ENCODE measurements at places on chromosomes 6 and 20.

DNA sequence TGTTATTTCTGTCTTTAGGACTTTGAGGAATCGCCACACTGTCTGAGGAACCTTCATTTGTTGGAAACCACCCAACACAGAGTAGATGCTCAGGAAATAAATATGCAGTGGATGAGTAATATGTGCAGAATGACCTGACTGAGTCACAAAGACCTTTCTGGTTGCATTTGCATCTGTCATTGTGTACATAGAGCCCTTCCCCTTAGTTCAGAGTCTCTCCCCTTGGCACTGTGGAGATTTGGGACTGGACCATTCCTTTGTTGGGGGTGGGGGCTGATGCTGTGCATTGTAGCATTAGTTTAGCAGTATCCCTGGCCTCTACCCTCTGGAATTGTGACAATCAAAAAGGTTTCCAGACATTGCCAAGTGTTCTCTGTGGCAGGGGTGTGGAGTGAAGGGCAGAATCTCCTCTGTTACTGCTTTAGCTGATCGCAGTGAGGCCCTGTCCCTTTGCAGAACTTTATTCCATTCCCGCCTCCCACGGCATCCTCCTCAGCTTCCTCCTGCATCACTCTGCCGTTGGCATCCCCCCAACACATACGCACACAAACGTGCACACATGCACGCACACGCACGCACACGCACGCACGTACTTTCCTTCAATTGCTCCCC lies 64.5 kb downstream of the EYA2 start:
- no peak for DNase-seq

DNA sequence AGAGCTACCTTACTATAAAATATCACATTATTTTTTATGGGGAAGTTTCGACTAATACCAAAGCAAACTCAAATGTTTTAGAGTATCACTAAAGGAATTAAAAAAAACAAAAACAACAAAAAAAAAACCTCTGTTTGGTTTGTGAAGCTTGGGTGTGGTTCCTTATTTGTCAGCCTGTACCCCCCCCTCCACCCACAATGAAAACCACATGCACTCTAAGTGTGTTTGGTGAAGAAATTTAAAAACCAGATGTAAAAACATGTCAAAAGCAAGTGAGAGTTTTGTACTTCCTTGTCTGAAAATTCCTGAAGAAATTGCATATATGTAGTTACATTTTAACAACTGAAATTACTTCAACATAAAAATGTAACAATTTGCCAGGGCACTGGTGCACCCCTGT lies 3.1 kb downstream of the STK38 start:
- DNase-seq = peak; percentile 40

- no peak for DNase-seq
Measured at GRCh38 chr6:137894779-137895385, 27.8 kb downstream of the TNFAIP3 start.

GRCh38 chr6:138765896-138766655 lies 7.5 kb upstream of the CCDC28A start:
- DNase-seq = peak; percentile 69

DNA sequence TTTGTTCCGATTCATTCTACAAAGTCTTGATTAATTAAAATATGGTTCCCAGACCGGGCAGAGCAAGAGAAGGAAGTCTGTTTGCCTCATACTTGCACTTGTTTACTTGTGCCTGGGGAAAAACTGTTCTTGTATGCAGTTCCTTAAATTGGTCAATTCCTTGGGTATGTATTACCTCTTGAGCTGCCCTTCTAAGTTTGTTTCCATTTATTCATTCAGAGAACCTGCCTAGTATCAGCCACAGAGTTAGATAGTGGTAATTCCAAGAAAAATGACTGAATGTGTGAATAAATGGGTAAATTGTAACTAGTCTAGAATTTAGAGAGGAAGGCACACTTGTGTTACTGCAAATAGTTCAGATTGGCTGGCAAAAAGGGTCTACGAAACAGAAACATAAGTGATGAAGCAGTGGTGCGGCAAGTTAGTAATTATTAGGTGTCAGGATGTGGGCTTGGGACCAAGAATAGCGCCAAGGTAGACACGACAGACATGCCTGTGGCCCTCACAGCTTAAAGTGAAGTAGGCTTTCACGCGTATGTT lies 525 bp upstream of the MAK start:
- DNase-seq = no peak

DNA sequence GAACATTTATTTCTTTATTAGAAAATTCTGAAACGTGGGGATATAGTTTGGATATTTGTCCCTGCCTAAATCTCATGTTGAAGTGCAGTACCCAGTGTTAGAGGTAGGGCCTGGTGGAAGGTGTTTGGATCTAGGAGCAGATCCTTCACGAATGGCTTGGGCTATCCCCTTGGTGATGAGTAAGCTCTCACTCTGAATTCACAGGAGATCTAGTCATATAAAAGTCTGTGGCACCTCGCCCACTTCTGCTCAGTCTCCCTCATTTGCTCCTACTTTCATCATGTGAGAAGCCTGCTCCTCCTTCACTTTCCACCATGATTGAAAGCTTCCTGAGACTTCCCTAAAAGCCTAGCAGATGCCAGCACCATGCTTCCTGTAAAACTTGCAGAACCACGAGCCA lies 96.8 kb upstream of the GJE1 start:
- no peak for DNase-seq

GRCh38 chr6:69835414-69836179 lies 30.8 kb upstream of the COL19A1 start:
- DNase-seq = peak; percentile 84

DNA sequence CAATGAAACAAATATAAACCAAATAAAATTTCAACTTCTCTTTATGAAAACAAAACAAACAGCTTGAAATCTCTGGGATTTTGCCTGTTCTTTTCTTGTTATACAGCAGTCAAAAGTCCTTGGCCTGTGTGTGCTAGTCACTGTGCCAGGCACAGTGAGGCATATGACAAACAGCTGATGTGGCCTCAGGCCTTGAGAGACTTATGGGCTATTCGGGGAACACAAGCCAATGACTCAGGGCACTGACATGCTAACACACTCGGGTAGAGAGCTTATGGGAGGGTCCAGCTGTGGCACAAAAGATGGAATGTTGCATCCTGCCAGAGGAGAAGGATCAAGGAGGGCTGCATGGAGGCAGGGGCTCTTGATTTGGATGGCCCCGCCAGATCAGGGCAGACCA lies 95.4 kb upstream of the NKX2-2 start:
- DNase-seq = no peak

- no peak for DNase-seq
Measured at GRCh38 chr6:27081931-27082330, 165.6 kb upstream of the PRSS16 start.

DNA sequence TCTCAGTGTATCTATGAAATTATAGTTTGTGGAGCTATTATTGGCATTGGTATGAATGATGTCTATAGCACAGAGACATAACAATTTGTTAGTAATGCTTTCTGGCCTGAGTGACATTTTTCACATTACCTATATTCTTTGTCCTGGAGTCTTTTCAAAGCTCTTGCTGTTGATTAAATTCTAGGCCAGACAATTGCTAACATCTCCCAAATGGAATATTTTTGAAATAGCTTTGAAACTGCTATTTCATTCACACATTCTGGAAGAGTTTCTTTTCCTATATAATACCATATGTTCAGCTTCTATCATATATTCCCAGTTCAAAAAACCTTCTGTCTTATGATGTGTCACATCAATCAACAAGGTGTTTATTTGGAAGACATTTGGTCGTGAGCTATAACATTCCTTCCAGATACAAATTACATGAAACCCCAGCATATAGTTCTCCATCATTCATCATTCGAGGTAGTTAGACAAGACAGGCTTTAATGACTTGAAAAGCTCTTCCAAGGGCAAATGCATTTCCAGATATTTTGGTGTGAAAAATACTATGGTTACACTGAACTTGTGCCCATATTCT lies 452.8 kb downstream of the KHDRBS2 start:
- DNase-seq = no peak

GRCh38 chr6:52641388-52641787 lies 29.5 kb upstream of the TMEM14A start:
- no peak for DNase-seq

DNA sequence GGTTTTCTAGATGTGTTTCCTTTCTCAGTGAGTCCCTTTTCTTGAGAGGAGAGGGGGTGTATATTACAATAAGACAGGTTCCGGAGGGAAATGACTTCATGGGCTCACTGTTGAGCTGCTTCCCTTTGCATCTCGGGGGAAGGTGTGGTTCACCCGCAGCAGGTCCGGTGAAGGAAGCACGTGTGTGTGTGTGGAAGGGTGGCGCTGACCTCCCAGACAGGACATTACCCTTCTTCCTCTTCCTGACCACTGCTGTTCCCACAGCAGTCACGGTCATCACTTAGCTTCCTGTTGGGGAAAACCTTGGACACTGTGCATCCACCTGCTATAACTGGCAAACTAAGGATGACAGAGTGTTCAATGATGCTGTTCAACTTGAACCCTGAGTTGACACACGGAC lies 83.6 kb downstream of the PLEKHG1 start:
- DNase-seq = no peak

- DNase-seq = no peak
Measured at GRCh38 chr6:20024316-20024673, 187.1 kb downstream of the ID4 start.

DNA sequence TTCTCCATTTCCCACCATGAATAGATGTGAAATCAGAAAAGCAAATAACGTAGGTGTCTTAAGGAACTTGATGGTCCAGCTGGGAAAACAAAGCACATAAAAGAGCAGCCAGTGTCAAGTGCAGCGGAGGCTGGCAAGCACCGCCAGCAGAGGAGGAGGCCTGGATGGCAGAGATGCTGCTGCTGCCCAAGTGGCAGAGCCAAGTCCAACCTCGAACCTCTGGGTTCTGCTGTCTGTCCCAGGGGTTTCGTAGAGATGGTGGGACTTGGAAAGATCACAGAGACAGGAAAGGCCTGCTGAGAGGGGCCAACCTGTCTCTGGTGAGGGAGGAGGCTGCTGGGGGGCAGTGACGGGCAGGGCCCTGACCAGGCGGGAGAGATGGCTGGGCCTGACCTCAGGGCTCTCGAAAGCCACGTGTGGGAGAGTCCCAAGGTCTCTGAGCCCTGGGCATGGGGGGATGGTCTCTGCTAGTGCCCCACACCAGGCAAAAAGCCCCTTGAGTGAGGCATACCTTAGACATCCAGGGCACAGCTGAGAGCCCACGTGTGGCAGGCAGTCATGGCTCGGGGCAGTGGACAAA lies 77.3 kb downstream of the TCP11 start:
- no peak for DNase-seq

DNA sequence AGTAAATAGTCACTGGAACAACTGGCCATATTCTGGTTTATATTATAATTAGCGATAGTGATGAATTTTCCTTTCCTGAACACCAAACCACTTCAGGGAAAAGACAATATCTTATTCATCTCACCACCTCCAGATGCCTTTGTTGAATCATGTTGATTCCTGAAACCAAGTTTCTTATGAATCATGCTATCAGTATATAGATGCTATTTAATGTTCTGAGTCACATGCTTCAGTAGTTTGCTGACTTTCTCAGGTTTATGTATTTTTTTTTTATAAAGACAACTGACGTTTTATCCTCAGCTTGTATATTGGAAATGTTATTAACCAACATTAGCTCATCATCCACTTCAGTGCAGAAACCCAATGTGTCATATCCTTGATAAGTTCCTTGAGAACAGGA lies 710.2 kb upstream of the POU3F2 start:
- DNase-seq = no peak

- DNase-seq = no peak
Measured at GRCh38 chr6:152572338-152573088, 64.6 kb downstream of the SYNE1 start.

- no peak for DNase-seq
Measured at GRCh38 chr6:163773646-163774045, 359.1 kb downstream of the QKI start.

GRCh38 chr6:154598399-154598798 lies 87.9 kb upstream of the CNKSR3 start:
- peak; percentile 12 for DNase-seq

GRCh38 chr6:127954082-127954481 lies 53.2 kb upstream of the THEMIS start:
- no peak for DNase-seq

GRCh38 chr6:56570413-56571359 lies 72.0 kb downstream of the DST start:
- peak; percentile 22 for DNase-seq

GRCh38 chr6:118968416-118968815 lies 33.5 kb upstream of the MCM9 start:
- DNase-seq = peak; percentile 68

DNA sequence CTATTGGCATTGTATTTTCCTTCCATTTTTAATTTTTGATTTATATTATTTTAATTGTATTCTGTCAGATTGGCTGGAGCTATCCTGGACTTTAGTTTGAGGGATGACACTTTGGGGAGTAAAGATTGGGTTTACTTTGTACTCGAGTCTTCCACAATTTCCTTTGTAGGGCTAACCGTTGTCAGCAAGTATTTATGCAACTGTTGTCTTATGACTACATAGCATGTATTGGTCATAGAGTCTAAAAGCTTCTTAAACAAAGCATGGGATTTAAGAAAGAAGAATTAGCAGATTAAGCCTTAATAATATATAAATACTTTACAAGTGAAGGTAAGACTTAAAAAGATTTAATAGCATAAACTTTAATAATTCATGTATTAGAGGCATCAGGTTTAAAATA lies 19.6 kb downstream of the FARS2 start:
- no peak for DNase-seq

GRCh38 chr6:81774542-81774941 lies 22.1 kb upstream of the TENT5A start:
- DNase-seq = no peak

DNA sequence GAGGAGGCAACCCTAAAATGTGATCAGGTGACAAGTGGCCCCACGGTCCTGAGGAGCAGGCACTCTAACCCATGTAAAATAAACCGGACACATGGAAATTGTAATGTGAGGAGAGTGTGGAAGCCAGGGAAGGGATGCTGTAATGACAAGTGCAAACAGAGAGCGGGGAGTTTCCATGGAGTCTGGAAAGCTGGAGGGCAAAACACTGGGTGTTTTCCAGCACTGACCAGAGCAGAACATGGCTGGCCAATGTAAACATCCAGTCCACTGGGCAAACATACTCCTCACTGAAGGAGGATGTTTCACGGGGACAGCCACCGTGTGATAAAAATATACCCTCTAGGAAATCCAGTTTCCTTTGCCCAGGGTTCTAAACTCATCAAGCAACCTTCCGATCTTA lies 219.0 kb upstream of the JARID2 start:
- DNase-seq = peak; percentile 68

DNA sequence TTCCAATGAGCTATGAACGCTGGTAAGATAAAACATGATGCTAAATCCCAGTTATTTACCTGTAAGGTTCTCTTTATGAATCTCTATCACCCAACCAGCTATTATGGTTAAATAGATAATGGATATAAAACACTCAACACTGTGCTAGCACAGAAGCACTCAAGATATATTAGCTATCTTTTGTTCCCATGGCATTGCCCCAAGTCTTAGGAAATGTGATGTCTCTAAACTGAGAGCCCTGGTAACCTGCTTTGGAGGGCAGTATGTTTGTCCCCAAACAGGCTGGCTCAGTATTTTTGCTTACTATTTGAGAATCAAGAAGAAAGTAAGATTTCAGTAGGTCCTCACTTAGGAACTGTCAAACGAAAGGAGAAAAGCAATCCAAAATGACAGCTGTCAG lies 90.5 kb downstream of the BTBD9 start:
- no peak for DNase-seq

- no peak for DNase-seq
Measured at GRCh38 chr6:84685983-84686584, 78.3 kb downstream of the TBX18 start.

GRCh38 chr20:17928633-17929311 lies 39.8 kb downstream of the SNX5 start:
- DNase-seq = no peak
